ENCODE measurements at places on chromosomes 1 and 21.

- peak; percentile 72 for DNase-seq
These were observed 168.5 kb downstream of the PSMG1 start for GRCh38 chr21:39014747-39015146.

- DNase-seq, result peak; percentile 48
These were observed 40.6 kb upstream of the LRP8 start for GRCh38 chr1:53368314-53369033.

DNA sequence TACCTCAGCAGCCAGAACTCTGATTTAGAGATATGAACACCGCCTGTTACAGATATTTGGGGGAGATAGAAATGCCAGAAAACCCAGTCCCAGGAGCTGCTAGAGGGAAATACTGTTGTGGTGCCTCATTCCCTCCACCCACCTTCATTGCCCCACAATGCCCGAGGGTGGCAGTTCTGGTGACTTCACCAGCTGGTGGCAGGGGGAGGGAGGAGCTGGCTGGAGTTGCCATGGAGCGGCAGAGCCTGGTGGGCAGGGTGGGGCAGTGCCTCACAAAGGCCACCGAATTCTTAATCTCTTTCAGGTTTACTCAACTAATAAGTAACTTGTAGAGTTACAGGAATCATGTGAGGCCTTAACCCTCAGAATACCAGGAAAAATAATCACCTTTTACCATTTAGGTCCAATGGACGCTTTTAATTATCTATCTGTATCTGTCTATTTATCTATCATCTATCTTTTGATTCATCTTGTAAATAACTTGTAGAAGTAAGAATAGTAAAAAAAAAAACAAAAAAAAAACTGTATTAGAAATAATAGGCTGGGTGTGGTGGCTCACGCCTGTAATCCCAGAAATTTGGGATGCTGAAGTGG lies 11.7 kb upstream of the S100A11 start:
- peak; percentile 70 for DNase-seq

GRCh38 chr1:168480997-168481396 lies 62.8 kb downstream of the XCL2 start:
- DNase-seq, result no peak

GRCh38 chr1:199010492-199010891 lies 371.7 kb downstream of the PTPRC start:
- DNase-seq, result no peak

GRCh38 chr1:93588206-93588605 lies 93.4 kb downstream of the BCAR3 start:
- no peak for DNase-seq

- DNase-seq, result peak; percentile 14
These were observed 13.1 kb downstream of the KRTAP13-1 start for GRCh38 chr21:30408782-30409494.

- no peak for DNase-seq
These were observed at the start of gene TNFRSF18 for GRCh38 chr1:1206376-1206965. TSS of gene TNFRSF18 (minus strand) at chr1:1206592. CDS start at chr1:1206571, 21 bp downstream.

DNA sequence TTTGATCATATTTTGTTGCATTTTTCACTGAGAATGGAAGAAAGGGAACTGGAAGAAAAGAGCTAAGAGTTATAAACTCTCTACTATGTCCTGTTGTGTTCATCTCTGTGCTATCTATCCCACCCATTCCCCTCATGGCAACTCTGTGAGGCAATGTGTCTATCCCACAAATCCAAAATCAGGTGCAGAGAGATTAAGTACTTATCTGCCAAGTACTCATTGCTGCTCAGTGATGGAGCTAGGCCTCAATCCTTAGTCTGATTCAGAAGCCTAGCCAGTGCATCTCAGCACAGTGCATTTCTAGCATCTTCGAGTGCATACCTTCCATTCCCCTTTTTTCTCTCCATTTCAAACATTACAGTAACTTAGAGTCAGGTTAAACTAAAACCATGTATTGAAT lies 270.6 kb downstream of the TPR start:
- no peak for DNase-seq

GRCh38 chr1:181105134-181106021 lies 16.9 kb downstream of the IER5 start:
- peak; percentile 97 for DNase-seq

DNA sequence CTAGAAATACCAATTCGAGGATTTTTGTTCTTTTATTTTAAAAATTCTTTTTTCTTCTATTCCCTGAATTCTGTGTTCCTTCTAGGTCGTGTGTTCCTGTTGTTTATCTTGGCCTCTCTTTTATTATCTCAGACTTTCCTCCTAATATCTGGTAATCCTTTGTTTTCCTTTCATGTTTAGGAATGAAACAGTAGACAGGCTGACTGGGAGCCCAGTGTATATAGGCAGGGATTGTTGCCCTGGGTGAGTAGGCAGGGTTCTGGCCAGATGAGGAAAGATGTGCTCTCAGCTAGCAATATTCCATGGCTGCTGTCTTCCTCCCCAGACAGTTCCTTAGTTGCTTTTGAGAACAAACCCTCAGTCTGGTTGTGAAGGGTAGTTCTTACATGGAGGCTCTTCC lies 161.8 kb upstream of the PDE4B start:
- no peak for DNase-seq

DNA sequence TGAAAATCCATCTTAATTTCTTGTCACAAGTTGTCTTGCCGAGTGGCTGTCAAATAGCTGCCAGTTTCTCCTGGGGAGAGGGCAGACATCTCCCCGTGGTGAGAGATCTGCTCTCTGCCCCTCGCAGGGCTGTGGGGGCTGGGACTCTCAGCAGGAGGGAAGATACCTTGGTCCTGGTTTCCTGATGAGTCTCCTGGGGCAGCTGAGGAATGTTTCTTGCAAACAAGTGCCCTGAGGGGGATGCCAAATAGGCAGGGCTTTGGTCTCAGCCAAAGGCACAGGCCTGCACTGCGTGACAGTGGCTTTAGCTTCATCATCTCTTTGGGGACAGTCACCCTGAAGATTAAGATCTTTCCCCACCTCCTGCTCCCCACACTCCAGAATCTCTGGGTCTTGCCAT lies 40.9 kb downstream of the SYT6 start:
- DNase-seq, result no peak
